ENCODE measurements at places on chromosomes 7 and 10.

DNA sequence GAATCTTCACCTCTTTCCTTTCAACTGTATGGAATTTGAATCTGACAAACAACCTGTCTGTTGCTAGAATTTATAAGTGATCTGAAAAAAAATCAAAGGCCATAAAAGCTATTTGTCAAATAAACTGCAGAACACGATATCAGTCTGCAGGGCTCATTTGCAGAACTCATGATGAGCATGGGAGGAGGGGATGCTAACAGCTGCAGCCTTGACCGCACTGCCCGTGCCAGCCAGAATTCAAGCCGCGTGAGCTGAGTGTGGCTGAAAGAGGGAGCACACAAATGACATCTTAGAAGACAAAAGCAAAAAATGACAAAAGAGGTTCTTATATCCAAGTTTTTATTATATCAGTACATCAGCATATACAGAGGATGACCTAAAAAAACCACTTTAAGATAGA lies 15.7 kb downstream of the LRRTM3 start:
- no peak for DNase-seq

GRCh38 chr7:117750612-117751563 lies 122.4 kb downstream of the CTTNBP2 start:
- no peak for DNase-seq

DNA sequence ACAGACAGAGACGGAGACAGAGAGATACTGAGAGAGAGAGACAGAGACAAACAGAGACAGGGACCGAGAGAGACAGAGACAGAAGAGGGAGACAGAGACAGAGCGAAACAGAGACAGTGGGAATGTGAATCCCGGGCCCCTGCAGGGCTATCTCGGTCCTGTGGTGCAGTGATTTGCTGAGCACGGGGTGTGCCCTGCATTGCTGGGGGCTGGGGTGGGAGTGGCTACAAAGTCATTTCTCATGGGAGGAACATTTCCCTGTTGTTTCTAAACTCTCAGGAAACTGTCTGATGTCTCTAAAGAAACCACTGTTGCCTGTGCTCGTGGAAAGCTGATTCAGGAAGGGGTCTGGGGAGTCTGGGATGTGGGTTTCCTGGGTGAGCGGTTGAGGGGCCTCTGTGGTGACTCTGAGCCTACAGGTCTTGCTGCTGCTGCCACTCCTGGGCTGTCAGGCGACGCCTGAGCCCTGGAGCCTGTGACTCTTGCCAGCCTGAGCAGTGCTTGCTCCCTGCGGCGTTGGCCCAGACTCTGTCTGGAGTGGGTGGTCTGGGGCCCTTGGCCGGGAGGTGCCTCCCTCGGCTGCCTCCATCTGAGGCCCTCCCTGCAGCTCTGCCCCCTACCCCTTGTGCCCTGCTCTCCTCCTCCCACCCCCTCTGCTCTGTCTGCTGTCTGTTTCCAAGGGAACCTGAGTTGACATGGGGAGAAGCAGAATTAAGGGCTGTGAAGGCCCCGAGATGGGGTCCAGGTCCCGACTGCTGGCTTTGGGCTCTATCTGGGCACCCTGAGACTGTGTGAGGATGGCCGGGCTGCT lies 292.0 kb downstream of the WDR37 start:
- no peak for DNase-seq

GRCh38 chr7:85287106-85287825 lies 100.4 kb upstream of the SEMA3D start:
- DNase-seq = no peak

DNA sequence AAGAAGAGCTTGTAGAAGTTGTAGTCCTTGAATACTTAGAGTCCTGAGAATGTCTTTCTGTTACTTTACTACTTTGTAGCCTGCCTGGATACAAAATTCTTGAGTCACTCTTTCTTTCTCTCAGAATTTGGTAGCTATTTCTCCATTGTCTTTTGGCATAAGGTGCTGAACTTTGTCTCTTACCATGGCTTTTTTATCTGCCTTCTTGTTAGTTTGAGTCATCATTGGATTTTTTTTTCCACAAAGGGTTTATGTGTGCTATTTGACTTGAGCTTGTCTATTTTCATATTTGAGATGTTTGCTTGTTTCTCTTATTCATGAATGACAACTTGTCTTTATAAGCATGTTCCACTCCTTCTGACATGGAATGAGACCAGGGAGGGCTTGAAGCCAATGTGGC lies 74.5 kb upstream of the EXOC6 start:
- no peak for DNase-seq

DNA sequence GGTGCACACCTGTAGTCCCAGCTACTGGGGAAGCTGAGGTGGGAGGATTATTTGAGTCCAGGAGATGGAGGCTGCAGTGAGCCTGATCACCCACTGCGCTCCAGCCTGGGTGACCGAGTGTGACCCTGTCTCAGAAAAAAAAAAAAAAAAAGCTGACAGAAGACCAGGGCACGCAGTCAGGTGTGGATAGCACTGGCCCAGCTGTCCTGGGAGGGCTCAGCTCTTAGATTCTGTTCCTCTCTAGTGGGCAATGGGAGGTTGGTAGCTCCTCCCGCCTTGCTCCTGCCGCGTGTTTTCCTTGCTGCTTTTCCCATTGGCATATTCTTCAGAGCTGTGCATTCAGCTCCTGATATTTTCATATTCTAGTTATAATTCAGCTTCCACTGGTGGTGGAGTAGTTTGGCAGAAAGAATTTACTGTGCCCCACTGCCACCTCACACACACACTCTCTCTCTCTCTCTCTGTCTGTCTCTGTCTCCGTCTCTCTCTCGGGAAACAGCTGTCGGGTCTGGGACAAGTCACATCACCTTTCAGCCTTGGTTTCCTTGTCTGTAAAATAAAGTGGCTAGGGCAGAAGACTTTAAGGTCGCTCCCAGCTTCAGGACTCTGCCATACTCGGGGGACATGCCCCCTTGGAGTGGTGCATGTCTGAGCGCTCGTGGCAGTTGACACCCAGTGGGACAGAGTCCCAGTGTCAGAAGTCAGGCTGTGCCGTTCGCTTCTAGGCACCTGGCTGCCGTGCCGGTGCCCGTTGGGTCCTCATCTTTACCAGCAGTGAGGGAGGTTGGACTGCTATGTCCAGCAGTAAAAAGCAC lies 25.9 kb upstream of the ANKRD2 start:
- DNase-seq = no peak

- no peak for DNase-seq
These were observed 151.2 kb downstream of the TPST1 start for GRCh38 chr7:66356277-66356721.

- DNase-seq = no peak
These were observed 120.0 kb downstream of the SRPK2 start for GRCh38 chr7:105268511-105269392.

DNA sequence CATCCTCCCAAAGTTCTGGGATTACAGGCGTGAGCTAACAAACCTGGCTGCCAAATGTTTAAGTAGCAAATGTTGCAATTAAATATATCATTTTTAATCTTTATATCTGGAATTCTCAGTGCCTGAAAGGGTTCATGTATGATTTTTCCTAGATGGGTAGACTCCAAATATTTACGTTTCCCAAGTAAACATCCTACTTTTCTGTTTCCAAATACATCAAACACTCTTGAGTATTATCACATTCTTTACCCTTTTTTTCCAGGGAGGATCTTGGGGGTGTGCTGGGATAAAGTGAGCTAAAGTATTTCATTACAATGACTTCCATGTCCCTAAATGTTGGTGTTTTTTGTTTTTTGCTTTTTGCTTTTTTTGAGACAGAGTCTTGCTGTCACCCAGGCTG lies 32.9 kb upstream of the CYTH3 start:
- DNase-seq = no peak

- DNase-seq = no peak
These were observed 137.9 kb downstream of the RAPGEF5 start for GRCh38 chr7:22219036-22219435.

DNA sequence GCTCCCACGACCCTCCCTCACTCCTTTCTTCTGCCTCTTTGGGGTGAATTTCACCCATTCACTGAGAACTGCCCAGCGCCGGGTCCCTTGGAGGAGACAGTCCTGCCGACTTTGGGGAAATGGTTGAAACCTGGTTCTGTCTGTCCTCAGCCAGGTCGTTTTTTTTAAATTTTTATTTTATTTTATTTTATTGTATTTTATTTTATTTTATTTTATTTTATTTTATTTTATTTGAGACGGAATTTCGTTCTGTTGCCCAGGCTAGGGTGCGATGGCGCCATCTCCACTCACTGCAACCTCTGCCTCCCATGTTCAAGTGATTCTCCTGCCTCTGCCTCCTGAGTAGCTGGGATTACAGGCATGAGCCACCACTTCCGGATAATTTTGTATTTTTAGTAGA lies 105.9 kb upstream of the SH2B2 start:
- no peak for DNase-seq

GRCh38 chr7:130413201-130413600 lies 27.6 kb downstream of the CEP41 start:
- no peak for DNase-seq

DNA sequence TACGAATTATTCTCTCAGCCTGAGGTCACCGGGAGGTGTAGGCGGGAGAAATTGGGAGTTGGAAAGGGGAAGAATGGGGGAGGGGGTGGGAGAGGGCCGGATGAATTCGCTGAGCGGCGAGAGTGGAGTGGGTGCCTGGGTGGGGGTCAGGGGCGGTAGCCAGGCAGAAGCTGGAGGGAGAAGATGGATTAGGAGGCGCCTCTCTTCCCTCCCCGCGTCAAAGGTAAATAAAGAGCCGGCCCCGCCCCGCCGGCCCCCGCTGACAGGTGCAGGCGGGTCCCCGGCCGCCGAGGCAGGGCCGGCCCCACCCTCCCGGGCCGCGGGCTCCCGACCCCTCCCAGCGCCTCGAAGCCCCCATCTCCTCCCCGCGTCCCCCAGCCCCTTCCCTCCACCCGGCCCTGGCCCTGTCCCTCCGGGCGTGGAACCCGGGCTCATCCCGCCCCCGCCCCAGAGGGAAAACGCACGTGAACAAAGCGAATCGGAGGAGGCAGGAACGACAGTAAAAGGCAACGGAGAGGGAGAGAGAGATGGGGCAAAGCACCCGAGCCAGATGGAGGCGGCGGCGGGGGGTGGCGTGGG lies 872 bp downstream of the FAM131B start:
- no peak for DNase-seq

GRCh38 chr10:131943021-131943814 lies 38.5 kb downstream of the BNIP3 start:
- peak; percentile 7 for DNase-seq

GRCh38 chr10:129102906-129103693 lies 363.9 kb upstream of the MGMT start:
- no peak for DNase-seq

DNA sequence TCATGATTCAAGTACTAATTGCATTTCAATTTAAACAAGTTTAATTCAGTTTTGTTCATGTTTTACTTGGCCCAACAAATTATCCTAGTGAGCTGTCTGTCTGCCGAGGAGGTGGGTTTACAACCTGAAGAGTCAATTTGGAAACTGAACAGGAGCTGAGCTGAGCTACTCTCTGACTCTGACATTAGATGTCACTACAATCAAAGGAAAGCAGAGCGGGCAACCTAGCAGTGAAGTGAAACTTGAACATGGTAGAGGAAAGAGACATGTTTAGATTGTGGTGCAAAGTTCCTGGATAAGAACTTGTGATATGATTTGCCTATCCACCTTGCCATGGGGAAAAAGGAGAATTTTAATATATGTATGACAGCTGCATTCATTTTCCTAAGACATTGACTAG lies 9.6 kb upstream of the AGR3 start:
- DNase-seq = no peak

GRCh38 chr10:20020677-20021076 lies 204.4 kb downstream of the PLXDC2 start:
- no peak for DNase-seq

All from stimulated activated naive CD8-positive, alpha-beta T cell treated with anti-CD3 and anti-CD28 coated beads, Interleukin-15, amount 100 ng/mL, for 72 hours (primary cell).